ENCODE measurements at places on chromosomes 1 and 21.

DNA sequence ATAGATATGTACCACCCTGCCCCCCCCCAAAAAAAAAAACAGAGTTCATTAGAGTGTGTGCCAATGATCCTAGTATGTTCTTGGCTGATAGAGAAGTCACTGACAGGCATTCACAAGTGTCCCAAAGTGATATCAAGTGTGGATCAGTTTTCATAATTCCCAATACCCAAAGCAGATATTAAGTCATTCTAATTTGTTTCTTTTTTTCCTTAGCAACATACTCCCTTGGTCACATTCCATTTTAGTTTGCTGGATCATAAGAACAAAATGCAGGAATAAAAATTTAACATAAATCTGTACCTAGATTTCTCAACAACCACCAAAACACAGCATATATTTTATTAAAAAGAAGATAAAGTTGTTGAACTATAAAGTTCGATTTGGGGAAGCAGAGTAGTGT lies 129.8 kb upstream of the PALMD start:
- peaks cover 16% of the 10 kb centered on the region for H3K4me1 ChIP-seq
- no peak for DNase-seq
- no peaks in the 10 kb centered on the region for H3K27me3 ChIP-seq
- no peaks in the 10 kb centered on the region for H3K36me3 ChIP-seq

GRCh38 chr1:206935491-206936067 lies 10.7 kb downstream of the PIGR start:
- H3K4me3 ChIP-seq, result no peak overlapping the region
- H3K36me3 ChIP-seq, result no peaks in the 10 kb centered on the region
- peak; percentile 90 for DNase-seq
- H3K4me1 ChIP-seq, result no peaks in the 10 kb centered on the region
- no peaks in the 10 kb centered on the region for H3K27me3 ChIP-seq
- H3K27ac ChIP-seq, result no peak overlapping the region

DNA sequence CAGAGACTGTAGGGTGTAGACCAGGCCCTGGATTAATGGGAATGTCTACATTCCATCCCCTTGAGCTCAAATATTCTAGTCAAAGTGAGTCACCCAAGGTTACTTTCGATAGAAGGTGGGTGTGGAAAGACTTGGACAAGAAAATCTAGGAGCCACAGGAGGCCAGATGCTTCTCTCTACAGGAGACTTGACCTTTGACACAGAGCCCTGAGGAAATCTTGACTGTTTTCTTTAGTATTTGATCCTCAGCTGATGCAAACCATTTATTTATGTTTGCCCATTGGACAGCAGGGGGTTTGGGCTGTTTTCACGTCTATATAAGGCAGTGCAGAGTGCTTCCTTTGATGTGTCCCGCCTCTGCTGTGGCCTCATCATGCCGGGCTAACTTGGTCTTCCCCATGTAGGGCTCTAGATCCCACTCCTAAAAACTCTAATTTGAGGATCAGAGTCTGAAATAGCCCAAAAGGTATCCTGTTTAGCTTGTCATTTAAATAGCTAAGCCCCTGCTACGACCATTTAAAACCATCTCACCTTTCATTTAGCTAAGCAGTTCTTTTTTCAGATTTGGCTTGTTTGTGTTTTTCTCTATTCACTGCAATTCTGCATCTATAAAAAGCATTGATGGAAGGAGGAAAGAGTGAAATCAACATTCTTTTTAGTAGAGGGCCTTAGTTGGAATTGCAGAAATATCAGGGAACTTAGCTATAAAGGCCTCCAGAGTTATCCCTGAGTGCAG lies 15.5 kb upstream of the MAP3K7CL start:
- peak; percentile 51 for DNase-seq
- H3K4me3 ChIP-seq, result no peak overlapping the region
- no peaks in the 10 kb centered on the region for H3K27me3 ChIP-seq

DNA sequence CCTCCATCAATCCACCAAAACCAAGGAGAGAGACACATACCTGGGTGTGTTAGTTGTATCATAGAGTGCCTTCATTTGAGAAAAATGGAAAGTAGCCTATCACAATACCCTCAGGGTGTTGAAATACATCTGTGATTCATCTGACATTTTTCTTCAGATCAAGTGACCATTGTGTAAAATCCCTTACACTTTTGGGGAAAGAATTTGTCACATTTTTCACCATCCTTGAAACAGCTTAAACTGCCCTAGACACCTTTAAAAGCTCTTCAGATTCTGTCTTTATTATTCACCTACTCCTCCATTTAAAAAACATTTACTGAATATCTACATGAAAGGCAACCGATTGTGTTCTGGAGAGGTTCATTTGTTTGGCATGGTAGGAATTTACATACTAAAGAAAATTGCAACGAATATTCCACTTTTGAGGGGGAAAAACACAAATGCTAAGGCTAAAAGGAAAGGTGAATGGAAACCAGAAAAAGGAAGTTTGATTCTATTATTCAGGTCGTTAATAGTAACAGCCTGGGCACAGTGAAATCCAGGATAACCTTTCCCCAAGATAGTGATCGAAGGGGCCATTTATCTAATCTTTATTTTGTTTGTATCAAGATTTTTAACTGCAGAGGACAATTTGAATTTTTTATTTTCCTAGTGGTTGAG lies 70.4 kb upstream of the SAMSN1 start:
- H3K27ac ChIP-seq, result peak overlapping the region; percentile 96
- no peaks in the 10 kb centered on the region for H3K27me3 ChIP-seq
- peak; percentile 68 for DNase-seq
- peaks cover 58% of the 10 kb centered on the region for H3K4me1 ChIP-seq
- H3K4me3 ChIP-seq, result peak overlapping the region; percentile 14

GRCh38 chr1:226350519-226350865 lies 41.5 kb upstream of the LIN9 start:
- no peaks in the 10 kb centered on the region for H3K4me1 ChIP-seq
- no peaks in the 10 kb centered on the region for H3K36me3 ChIP-seq
- H3K4me3 ChIP-seq, result no peak overlapping the region

DNA sequence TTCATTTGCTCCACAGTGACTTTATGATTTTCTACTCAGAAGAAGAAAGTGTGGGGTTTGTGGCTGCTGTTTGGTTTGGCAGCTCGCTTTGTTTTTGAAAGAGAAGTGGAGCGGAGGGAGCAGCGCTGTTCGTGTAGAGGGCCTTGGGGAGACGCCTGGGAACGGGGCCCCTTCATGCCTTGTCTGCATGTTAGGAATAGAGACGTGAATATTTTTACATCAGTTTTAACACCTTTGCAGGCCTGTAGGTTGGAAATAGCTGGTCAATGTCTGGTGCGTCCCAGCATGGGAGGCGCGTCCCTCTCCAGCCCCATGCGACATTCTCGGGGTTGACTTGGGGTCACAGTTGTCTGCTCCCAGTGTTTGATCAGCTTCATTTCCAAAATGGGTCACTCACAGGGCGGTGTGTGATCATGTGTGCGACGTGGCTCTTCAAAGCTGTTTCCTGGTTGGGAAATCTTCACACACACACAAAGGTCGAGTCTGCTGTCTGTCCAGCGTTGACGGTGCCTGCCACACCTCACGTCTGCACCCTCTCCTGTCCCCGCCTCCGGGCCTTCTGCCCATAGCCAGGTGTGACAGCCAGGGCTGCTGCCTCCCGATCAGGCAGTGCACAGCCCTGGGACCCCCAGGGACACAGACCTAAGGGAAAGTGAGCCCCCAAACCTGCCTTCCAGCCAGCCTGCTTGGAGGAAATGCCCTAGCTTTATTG lies 149.2 kb downstream of the PSMG1 start:
- H3K4me1 ChIP-seq, result peaks cover 18% of the 10 kb centered on the region
- no peak overlapping the region for H3K4me3 ChIP-seq
- DNase-seq, result no peak
- H3K36me3 ChIP-seq, result no peaks in the 10 kb centered on the region
- no peaks in the 10 kb centered on the region for H3K27me3 ChIP-seq

GRCh38 chr1:227335242-227336020 lies 17.1 kb upstream of the CDC42BPA start:
- H3K36me3 ChIP-seq, result peaks cover 6% of the 10 kb centered on the region
- H3K27me3 ChIP-seq, result no peaks in the 10 kb centered on the region
- no peaks in the 10 kb centered on the region for H3K4me1 ChIP-seq

DNA sequence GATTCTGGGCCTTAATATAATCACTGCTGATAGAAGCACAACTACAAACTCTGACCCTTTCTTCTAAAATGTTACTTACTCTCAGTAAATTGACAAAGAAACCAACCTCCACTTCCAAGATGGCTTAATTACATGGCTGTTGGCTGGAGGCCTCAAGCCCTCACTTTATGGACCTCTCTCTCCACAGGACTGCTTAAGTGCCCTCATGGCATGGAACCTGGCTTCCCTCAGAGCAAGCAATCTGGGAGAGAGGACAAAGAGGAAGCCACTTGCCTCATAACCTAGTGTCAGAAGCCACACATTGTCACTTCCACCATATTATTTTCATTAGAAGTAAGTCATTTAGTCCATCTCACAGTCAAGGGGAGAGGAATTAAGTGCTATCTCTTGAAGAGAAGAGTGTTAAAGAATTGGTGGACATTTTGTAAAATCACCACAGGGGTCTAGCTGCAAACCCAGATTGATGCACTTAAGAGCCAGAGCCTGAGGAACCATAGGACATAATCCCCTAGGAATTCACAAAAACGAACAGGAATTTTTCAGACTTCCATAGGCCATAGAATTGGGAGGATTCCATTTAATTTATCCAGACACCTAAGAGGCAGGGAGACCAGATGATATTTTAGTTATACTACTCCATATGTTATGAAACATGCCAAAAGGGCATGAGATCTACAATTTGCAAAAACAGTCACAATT lies 97.5 kb upstream of the TNFSF4 start:
- no peak overlapping the region for H3K27ac ChIP-seq
- DNase-seq, result no peak
- H3K4me1 ChIP-seq, result no peaks in the 10 kb centered on the region
- no peaks in the 10 kb centered on the region for H3K27me3 ChIP-seq

DNA sequence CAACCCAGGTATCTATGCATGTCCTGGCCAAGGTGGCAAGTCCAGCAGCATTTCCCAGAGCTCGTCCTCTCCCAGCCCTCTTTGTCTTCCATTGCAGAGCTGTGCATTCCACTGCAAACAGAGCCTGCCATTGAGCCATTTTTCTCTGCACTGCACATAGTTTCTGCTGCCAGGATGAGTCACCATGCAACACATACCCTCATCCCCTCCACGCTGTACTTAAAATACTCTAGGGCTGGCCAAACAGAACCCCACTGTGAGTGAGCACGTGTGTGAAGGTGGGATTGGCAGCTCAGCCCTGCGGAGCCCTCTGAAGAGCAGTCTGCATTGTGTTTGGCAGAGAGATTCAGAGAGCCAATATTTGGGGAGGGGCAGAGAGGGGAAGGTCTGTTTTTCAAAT lies 3.9 kb upstream of the ATP1B1 start:
- no peak overlapping the region for H3K4me3 ChIP-seq
- DNase-seq, result no peak
- H3K27me3 ChIP-seq, result peaks cover 7% of the 10 kb centered on the region
- H3K27ac ChIP-seq, result no peak overlapping the region
- no peaks in the 10 kb centered on the region for H3K36me3 ChIP-seq

GRCh38 chr1:196558411-196558810 lies 49.8 kb downstream of the KCNT2 start:
- H3K4me1 ChIP-seq, result peaks cover 37% of the 10 kb centered on the region
- H3K4me3 ChIP-seq, result peak overlapping the region; percentile 7
- no peaks in the 10 kb centered on the region for H3K36me3 ChIP-seq
- H3K27me3 ChIP-seq, result no peaks in the 10 kb centered on the region
- no peak overlapping the region for H3K27ac ChIP-seq

DNA sequence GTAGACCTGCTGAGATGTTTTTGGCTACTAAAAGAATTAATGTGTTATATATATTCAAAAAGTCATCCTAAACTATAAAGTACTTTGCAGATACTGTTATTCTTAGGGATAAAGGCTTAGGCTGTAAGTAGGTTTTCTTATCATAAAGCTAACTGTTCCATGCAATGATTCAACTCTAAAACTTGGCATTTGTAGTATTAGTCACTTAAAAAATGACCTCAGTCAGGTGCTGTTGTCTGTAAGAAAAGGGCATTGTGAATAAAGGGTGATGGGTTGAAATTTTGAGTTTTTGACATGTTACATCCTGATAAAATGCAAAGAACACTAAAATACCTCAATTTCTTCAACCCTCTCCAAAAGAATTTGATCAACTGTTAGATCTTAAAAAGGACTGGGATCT lies 32.9 kb downstream of the ADCY10 start:
- H3K27ac ChIP-seq, result no peak overlapping the region
- no peaks in the 10 kb centered on the region for H3K27me3 ChIP-seq
- H3K4me3 ChIP-seq, result no peak overlapping the region
- no peaks in the 10 kb centered on the region for H3K4me1 ChIP-seq
- no peak for DNase-seq

GRCh38 chr1:239952348-239953308 lies 139.1 kb upstream of the FMN2 start:
- H3K27me3 ChIP-seq, result no peaks in the 10 kb centered on the region
- H3K27ac ChIP-seq, result no peak overlapping the region
- no peak overlapping the region for H3K4me3 ChIP-seq
- DNase-seq, result peak; percentile 60
- no peaks in the 10 kb centered on the region for H3K36me3 ChIP-seq
- no peaks in the 10 kb centered on the region for H3K4me1 ChIP-seq

- peaks cover 25% of the 10 kb centered on the region for H3K4me1 ChIP-seq
- no peak for DNase-seq
These were observed 32.8 kb downstream of the LRRC8B start for GRCh38 chr1:89557445-89557825.

DNA sequence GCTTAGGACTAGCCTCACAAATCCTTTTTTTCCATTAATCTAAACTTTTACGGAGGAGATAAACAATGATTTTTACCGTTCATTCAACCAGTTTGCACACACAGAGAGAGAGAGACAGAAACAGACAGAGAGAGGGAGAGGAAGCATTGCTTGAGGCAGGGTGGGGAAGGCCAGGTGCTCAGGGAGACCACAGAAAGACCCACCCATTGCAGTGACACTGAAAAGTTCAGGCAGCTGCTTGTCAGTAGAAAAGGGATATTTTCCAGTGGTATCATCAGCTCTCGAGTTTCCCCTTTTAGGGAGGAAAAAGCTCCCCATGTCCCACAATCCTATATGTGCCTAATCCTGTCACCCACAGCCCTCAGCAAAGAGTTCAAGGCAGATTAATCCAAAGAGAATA lies 27.2 kb downstream of the TCP10L start:
- no peak overlapping the region for H3K27ac ChIP-seq
- no peak overlapping the region for H3K4me3 ChIP-seq
- no peak for DNase-seq

- H3K27ac ChIP-seq, result peak overlapping the region; percentile 63
- H3K36me3 ChIP-seq, result peaks cover 27% of the 10 kb centered on the region
- no peaks in the 10 kb centered on the region for H3K27me3 ChIP-seq
- peak overlapping the region; percentile 98 for H3K4me3 ChIP-seq
These were observed 684 bp downstream of the SLC2A1 start for GRCh38 chr1:42957880-42958487.
